Vagina (tissue), 2 donors: ENCODE measurements at places on chromosomes 5 and 9. TPM values are rescaled to one million over a fixed set of nuclear protein-coding genes. Genes with fewer than 3 reads are reported as not detected.

Gene ITGA1
- 42.7 TPM for total RNA-seq

Gene MRPS30
- 72.2 TPM for total RNA-seq

Gene ADRA1B
- total RNA-seq = 0.74 TPM

Gene GTF3C5
- 53.8 TPM for total RNA-seq

Gene SLC34A3
- not detected for total RNA-seq

Gene COL23A1
- 3.7 TPM for total RNA-seq

Gene FABP6
- 2.9 TPM for total RNA-seq

Gene GDNF
- 0.98 TPM for total RNA-seq

Gene MPDZ
- total RNA-seq = 38.8 TPM

Gene CAVIN4
- 0.49 TPM for total RNA-seq

- no peak for DNase-seq
Measured at GRCh38 chr9:13083366-13083765, 196.1 kb downstream of the MPDZ start.

GRCh38 chr5:79794347-79794746 is 104.7 kb downstream of the CMYA5 start:
- DNase-seq = no peak

DNA sequence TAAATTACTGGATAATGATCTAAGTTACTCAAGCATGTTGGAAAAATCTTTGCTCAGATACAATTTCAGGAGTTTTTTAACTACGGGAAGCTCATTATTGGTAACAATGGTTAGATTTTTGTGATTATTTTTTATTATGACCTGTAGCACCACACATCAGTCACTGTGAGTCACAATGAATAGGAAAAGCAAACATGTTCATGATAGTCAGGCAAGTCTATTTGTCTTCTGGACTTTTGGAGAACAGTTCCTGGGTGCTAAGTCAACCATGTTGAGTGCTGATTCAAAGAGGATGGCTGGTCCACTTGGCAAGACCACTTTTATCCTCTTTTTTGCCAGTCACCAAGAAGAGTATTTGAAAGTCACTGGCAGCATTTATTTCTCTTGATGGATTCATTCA is 403.2 kb downstream of the KIF4B start:
- no peak for DNase-seq

GRCh38 chr9:35844628-35845270 is 15.7 kb downstream of the TMEM8B start:
- DNase-seq = no peak

GRCh38 chr5:100148239-100148638 is 386.9 kb upstream of the FAM174A start:
- no peak for DNase-seq

GRCh38 chr9:109945573-109945972 is 165.6 kb downstream of the PALM2AKAP2 start:
- DNase-seq = no peak

DNA sequence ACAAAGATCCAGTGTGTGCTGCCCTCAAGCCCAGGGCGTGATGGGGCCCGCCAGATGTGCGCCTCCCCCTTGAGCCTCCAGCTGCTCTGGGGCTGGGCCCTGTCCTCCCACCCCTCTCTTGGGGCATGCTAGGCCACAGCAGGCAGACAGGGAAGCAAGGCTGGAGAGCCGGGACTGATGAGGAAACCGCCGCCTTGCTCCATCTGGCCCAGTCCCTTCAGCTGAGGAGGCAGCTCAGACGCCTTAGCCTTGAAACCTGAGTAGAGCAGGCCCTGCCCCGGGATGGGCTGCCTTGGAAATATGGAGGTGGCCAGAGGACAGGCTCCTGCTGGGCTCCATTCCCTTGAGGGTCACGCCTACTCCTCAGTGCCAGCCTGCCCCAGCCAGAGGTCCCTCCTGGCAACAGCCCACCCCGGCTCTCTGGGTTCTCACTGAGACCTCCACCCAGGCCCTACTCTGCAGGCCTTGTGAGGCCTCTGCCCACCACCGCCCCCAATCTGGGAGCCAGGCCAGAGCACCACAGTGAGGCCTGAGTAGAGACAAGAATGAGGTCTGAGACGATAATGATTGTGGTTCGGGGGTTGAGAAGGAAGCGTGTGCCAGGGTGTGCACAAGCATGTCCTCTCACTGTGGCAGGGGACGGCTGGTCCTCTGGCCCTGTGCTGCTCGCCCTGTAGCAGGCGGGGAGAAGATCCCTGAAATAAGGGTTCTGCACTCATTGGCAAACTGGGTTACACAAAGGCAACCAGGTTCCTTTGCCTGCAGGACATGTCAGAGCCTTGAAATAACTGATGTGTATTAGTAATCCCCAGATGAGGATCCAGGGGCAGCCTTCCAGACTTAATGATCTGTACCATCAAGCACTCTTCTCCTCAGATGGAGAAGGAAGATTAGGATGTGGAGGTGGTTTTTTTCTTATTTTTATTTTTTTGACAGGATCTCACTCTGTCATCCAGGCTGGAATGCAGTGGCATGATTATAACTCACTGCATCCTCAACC is 30.9 kb downstream of the CXXC5 start:
- DNase-seq = no peak

GRCh38 chr5:42915306-42915866 is 103.7 kb upstream of the SELENOP start:
- no peak for DNase-seq

GRCh38 chr5:35483780-35484179 is 133.9 kb upstream of the SPEF2 start:
- no peak for DNase-seq

GRCh38 chr5:62938927-62939326 is 360.3 kb downstream of the LRRC70 start:
- no peak for DNase-seq

- peak; percentile 52 for DNase-seq
Measured at GRCh38 chr5:170749911-170750431, 33.6 kb upstream of the GABRP start.

- no peak for DNase-seq
Measured at GRCh38 chr5:56703952-56704351, 111.4 kb upstream of the MAP3K1 start.

- no peak for DNase-seq
Measured at GRCh38 chr9:69762527-69762926, 2.7 kb upstream of the PTAR1 start.

GRCh38 chr9:96867079-96867804 is 12.9 kb upstream of the ZNF782 start:
- no peak for DNase-seq

- no peak for DNase-seq
Measured at GRCh38 chr5:32355686-32356085, 42.9 kb upstream of the MTMR12 start.

GRCh38 chr5:11452852-11453251 is 451.4 kb downstream of the CTNND2 start:
- DNase-seq = no peak

GRCh38 chr9:37082214-37082765 is 38.1 kb upstream of the ZCCHC7 start:
- DNase-seq = no peak

DNA sequence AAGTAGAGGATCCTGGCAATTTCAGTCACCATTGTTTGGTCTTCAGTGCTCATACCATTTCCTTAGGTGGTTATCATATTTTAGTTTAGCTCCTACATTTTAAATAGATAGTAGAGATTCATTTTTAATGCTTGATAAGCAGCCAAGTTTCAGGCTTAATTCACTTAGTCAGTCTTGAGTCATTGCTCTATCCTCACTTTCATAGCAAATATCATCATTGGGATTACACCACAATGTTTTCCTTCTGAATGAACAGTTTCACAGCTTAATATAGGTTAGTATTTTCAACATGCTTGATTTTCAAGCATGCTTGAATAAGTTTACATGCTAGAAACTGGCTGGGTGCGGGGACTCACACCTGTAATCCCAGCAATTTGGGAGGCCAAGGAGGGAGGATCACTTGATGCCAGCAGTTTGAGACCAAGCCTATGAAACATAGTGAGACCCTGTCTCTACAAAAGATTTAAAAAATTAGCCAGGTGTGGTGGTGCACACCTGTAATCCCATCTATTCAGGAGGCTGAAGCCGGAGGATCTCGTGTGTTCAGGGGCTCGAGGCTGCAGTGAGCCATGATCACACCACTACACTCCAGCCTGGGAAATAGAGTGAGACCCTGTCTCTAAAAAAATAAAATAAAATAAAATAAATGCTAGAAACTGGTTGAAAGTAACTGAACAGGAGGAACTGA is 339.9 kb downstream of the ADGRV1 start:
- DNase-seq = no peak

DNA sequence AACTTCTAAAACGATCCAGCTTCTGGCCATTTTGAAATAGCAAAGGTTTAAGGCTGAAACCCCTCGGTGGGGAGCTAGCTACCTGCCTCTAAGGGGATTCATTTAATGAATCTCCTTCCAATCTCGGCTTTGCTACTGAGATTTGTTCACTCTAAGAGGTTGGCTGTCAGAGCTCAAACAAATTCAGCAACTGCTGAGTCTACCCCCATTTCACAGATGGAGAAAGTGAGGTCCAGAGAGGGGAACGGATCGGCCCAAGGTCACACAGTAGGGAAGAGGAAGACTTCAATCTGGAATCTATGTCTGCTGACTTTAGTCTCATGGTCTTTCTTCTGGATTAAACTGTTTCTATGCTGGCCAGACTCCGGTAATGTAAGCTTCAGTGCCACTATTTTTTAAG is 3.0 kb downstream of the CORO2A start:
- DNase-seq = no peak

DNA sequence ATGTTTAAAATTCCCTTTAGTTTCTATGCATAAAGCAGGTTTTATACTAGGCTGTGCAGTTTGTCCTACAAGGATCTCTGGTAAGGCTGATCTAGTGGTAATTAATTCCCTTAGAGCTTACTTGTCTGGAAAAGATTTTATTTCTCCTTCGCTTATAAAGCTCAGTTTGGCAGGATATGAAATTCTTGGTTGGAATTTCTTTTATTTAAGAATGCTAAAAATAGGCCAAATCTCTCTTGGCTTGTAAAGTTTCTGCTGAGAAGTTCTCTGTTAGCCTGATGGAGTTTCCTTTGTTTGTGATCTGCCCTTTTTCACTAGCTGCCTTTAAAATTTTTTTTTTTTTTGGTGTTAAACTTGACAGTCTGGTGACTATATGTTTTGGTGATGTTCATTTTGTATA is 237.1 kb upstream of the TLE4 start:
- no peak for DNase-seq

DNA sequence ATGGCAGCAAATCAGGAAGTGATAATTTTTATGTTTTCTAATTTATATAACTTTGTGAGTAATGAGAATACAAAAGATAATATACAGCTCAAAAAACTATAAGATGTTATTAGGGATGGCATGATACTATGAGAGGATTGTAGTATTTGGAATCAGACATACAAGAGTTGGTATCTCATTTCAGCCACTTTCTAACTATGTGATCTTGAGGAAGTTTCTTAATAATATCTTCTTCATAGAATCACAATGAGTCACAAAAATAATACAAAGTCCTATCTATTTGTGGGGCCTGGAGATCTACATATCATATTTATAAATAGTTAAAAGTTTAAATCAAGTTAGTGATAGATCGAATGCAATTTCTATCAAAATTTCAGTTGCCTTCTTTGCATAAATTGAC is 23.7 kb upstream of the TMED7 start:
- DNase-seq = no peak

DNA sequence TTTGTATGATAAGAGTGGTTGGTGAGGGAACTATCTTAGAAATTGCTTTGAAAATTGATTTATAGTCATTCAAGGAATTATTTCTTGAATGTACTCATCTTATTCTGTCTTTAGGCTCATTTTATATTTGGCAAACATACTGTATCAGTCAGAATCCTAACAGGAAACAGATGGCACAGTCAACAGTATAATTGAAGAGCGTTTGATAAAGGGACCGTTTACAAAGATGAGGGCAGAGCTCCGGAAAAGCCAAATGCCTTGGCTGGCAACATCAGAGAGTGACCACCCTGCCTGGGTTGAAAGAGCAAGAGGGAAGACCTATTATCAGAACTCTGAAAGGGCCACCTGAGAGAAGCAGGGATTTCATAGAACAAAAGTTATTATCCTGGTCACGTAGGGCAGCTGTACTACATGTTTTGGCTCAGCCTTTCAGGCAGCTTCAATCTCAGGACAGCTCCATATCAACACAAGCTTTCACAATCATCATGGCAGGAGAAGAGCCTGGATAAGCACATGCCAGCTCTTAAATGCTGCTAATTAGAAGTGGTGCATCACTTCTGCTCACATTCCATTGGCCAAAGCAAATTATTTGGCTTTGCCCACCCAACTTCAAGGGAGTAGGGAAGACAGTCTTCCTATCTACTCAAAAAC is 47.2 kb upstream of the ARL15 start:
- DNase-seq = no peak
